ENCODE measurements at places on chromosomes 2 and 18. TPM values are rescaled to one million over a fixed set of nuclear protein-coding genes. Genes with fewer than 3 reads are reported as not detected.

Gene STPG4
- polyA plus RNA-seq, result 0.14 TPM

Gene TFPI
- polyA plus RNA-seq, result 91.2 TPM

Gene PID1
- 1.8 TPM for polyA plus RNA-seq

Gene TUBA4B
- not detected for polyA plus RNA-seq

Gene MATN3
- polyA plus RNA-seq, result 2.7 TPM

Gene ATG4B
- polyA plus RNA-seq, result 98.2 TPM

Gene GPBAR1
- 0.05 TPM for polyA plus RNA-seq

Gene GPR155
- polyA plus RNA-seq, result 3.8 TPM

Gene SRD5A2
- not detected for polyA plus RNA-seq

Gene FARSB
- 26.8 TPM for polyA plus RNA-seq

Gene ZNF519
- polyA plus RNA-seq, result 2.5 TPM

Gene ABCG8
- polyA plus RNA-seq, result not detected

Gene UGT1A10
- polyA plus RNA-seq, result not detected

Gene UGT1A4
- not detected for polyA plus RNA-seq

Gene AQP12B
- polyA plus RNA-seq, result not detected

Gene CYBRD1
- 115 TPM for polyA plus RNA-seq

Gene CXCR2
- not detected for polyA plus RNA-seq

Gene LRRTM1
- not detected for polyA plus RNA-seq

Gene TTR
- not detected for polyA plus RNA-seq

Gene GAREM1
- polyA plus RNA-seq, result 3.4 TPM

Gene TMEM198
- polyA plus RNA-seq, result 0.83 TPM

Gene GPR39
- 3.6 TPM for polyA plus RNA-seq

Gene PLGLB2
- polyA plus RNA-seq, result 4.5 TPM

Gene PREPL
- polyA plus RNA-seq, result 79.6 TPM

Gene MCEE
- polyA plus RNA-seq, result 18.1 TPM

Gene IL36RN
- polyA plus RNA-seq, result not detected

Gene POMC
- polyA plus RNA-seq, result not detected

Gene TBR1
- not detected for polyA plus RNA-seq

Gene KCNK3
- 0.04 TPM for polyA plus RNA-seq

Gene BIN1
- 35.7 TPM for polyA plus RNA-seq

Gene GALR1
- polyA plus RNA-seq, result not detected

Gene SERPINB12
- not detected for polyA plus RNA-seq

Gene CXCR4
- polyA plus RNA-seq, result not detected

Gene WNT10A
- polyA plus RNA-seq, result not detected

Gene ALPP
- not detected for polyA plus RNA-seq

Gene CRYGD
- not detected for polyA plus RNA-seq
